Stimulated activated CD4-positive, alpha-beta T cell treated with anti-CD3 and anti-CD28 coated beads, Interleukin-4, amount 100 ng/mL, for 24 hours (primary cell): ENCODE measurements at places on chromosomes 5 and 9.

DNA sequence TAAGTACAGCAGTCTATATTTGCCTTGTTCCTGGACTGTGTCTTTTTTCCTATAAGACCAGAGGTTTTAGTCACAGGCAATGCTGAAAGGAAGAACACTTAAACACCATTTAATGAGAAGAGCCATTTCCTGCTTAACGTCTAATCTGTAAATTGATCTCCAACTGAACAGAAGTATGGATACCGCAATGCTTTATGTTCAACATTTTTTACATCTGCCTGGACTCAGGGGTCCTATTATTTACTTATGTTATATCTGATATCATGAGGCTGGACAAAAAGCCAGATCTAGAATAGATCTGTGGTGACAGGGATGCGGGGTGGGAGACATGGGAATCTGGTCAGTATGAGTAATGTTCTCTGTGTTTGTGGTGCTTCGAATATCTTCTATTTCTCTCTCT is 334.6 kb upstream of the MPDZ start:
- DNase-seq, result no peak

- no peak for DNase-seq
Observed at GRCh38 chr9:129467004-129467588, 153.8 kb downstream of the C9orf50 start.

DNA sequence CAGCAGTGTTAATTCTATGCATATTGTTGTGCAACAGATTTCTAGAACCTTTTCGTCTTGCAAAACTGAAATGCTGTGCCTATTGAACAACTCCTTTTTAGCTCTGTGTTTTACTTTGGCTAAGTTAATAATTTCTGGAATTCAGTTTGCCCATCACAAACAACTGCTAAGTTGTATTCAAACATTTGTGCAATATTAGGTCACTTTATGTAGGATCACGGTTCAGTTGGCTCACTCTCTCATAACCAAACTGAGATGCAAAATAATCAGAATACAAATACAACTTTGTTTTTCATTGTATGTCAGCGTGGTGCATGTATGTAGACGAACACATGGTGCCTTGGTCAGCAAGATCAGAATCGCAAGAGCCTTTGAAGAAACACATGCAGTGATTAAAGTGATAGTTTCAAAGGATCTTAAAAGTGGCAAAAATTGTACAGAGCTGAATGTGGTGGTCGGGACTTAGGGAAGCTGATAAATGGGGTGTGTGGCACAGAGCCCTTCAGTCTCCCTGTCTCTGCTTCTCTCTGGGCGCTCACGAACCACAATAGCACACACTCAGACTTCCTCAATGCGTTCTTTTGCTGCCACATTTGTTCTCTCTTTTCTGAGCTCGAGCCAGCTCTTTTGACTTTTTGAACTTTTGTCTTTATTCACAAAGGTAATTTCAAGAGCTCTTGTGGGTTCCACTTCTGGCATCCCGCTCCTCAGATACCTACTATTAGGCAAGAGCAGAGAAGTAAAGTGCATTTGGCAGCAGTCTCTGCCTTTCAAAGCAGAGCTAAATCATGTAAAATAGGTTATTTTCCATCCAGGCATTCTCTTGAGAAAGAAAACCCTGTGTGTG is 112.4 kb upstream of the CTSL start:
- DNase-seq, result no peak

DNA sequence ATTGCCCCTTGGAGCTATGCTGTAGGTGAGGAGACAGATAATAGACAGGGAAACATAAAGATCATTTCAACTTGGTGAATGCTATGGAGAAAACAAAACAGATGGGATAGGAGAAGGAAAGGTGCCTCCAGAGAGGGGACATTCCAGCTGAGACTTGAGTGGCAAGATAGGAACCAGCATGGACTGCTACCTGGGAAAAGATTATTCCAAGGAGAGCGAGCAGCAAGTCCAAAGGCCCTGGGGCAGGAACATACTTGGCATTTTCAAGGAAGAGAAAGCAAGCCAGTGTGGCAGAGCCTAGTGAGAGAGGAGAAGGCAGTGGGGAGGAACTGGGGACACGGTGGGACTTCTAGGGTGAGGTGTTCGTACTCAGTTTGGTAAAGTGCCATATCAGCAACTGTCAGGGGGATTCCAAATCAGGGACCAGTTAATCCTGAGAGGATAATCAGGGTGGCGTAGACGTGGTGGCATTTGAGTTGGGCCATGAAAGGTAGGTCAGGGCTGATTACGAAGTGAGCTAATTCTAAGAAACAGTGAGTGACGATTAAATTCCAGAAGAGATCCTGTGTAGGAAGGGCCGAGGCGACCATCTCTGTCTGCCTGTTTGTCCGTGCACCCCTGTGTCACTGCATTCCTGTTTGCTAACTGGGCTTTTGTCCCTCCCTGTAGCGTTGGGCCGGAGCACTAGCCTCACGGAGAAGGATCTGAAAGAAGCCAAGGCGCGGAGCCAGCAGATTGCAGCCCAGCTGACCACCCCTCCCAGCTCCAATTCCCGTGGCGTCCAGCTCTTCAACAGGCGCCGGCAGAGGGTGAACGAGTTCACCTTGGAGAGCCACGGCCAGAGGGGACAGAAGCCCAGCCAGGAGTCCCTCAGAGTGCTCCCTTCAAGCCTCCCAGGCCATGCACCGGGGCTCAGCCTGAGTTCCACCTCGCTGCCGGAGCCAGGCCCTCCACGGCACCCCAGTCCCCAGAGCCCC is 7.1 kb downstream of the SYNPO start:
- DNase-seq, result no peak

DNA sequence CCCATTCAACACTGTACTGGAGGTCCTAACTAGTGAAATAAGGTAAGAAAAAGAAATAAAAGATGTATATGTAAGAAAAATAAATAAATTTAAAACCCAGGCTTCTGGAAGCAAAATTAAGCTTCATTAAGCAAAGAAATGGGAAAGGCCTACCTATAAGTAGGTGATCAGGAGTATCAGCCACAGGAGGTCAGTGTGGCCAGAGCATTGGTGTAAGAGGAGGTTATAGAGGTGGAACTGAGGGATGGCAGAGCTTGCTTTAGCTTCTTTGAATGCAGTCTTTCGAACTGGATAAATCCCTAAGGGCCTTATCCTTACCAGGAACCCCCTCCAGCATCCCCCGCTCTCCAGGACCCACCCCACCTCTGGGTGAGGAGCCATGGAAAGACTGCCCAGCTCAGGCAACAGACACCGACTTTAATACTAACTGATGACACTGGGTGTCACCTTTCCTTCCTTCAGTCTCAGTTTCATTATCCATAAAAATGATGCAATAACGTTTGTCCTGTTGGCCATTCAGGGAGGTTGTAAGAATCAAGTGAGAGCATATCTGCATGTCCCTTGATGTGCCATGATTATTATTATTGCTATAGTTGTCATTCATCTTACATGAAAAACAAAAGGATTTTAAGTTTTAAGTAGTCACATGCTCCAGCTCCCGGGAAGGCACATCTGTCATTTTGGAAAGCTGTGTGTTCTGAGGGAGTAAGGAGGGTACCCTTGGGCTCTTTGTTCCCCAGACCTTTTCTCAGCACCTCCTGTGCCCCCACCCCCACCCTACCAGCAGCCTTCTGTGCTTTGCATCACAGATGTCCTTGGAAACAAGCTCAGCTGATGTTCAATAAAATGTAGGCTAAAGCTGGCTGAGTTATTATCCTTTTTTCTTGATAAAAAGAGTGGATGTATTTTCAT is 50.8 kb upstream of the CTNNA1 start:
- no peak for DNase-seq

- no peak for DNase-seq
Observed at GRCh38 chr5:83964271-83964670, 243.6 kb upstream of the HAPLN1 start.

- no peak for DNase-seq
Observed at GRCh38 chr5:150109921-150110320, 23.6 kb upstream of the CSF1R start.

DNA sequence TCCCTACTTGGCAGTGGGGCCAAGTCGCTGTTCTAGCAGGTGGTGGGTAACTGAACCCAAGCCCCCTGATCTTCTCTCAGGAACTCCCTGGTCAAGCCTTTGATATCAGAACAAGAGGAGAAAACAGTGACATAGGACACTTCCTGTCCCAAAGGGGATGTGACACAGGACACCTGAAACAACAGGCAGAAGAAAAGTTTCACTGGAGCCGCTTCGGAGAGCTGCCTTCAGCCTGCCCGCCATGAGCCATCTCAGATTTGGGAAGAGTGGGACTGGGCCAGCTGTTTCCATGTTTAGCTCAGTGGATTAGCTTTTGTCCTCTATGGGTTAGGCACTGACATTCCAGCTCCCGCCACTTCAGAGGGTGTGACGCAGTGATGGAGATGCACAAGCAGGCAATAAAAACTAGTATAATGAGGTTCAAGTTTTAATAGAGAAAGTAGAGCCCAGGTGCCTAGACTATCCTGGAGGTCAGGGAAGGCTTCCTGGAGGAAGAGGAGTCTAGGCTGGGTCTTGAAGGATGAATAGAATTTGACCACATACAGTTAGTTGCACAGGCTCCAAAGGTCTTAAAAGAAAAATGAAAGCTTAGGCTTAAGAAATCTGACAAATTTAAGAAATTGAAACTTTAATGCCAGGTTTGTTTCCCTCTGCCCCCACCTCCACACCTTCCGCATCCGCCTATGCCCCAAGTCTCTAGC is 104.1 kb upstream of the SPRY4 start:
- DNase-seq, result no peak

- no peak for DNase-seq
Observed at GRCh38 chr5:74389531-74390305, 250.8 kb downstream of the ENC1 start.

- no peak for DNase-seq
Observed at GRCh38 chr5:71662381-71662780, 56.7 kb upstream of the CARTPT start.

GRCh38 chr5:37251665-37252064 is 2.5 kb upstream of the CPLANE1 start:
- no peak for DNase-seq

DNA sequence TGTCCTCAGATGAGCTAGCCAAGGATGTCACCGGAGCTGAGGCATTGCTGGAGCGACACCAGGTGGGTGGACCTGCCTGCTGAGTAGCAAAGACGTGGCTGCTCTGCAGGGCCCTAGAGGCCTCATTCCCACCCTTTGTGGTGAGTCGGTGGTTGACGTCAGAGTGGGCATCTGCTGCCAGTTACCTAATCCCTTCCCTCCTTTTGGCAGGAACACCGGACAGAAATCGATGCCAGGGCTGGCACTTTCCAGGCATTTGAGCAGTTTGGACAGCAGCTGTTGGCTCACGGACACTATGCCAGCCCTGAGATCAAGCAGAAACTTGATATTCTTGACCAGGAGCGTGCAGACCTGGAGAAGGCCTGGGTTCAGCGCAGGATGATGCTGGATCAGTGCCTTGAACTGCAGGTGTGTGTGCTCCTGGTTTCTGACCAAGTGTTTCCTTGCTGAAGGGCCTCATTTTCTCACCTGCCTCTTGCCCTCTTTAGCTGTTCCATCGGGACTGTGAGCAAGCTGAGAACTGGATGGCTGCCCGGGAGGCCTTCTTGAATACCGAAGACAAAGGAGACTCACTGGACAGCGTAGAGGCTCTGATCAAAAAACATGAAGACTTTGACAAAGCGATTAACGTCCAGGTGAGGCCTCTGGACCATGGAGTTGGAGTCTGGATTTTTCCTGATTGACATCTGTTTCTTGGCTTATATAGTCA is 48.9 kb downstream of the DYNC2I2 start:
- no peak for DNase-seq

DNA sequence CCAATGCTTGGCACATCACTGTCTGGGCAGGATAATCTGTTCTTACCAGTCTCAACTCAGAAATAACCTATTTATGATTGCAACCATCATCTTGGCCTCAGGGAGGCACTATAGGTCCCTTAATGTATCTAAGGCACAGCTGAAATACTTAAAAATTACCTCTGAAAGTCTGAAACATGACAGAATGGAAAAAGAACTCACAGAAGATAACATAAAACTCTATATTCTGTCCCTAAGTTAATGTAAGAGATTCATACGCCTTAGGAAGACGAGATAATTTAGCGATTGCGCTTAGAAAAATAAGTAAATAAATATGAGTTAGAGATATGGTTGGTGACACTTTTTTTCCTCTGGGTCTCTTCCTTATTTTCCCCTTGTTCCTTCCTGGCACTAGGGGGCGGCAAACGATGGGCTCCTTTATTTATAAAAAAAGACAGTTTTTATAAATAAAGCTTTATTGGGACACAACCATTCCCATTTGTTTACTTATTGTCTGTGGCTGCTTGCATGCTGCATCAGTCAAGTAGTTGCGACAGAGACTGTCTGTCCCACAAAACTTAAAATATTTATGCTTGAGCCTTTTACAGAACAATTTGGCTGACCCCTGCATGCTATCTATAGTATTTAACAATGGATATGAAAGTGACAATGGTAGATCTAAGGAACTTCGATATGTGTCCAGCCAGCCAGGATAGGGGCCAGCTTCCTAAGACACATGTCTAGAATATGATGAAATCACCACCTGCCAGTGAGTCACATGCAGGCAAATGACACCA is 79.6 kb downstream of the PDE4D start:
- peak; percentile 15 for DNase-seq

DNA sequence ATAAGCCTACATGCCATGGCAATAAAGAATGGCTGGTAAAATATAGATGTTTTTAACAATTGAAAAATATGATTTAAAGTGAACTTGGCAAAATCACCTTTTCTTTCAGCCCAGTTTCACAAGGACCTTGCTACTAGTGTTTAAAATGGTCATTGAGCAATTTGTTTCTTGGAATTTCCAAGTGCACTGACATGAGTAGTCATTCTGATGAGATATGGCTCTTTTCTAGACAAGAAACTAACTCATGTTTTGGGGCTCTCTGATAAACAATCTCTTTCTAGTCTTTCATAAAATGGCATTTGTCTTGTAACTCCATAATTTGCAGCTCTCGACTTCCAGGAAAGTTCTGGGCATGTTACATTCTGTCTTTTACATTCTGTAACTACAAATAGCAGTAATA is 176.8 kb downstream of the NR2F1-AS1 start:
- no peak for DNase-seq

GRCh38 chr5:178499352-178499751 is 90.8 kb downstream of the COL23A1 start:
- DNase-seq, result no peak

- DNase-seq, result no peak
Observed at GRCh38 chr9:76087976-76088375, 197.5 kb downstream of the PCSK5 start.

DNA sequence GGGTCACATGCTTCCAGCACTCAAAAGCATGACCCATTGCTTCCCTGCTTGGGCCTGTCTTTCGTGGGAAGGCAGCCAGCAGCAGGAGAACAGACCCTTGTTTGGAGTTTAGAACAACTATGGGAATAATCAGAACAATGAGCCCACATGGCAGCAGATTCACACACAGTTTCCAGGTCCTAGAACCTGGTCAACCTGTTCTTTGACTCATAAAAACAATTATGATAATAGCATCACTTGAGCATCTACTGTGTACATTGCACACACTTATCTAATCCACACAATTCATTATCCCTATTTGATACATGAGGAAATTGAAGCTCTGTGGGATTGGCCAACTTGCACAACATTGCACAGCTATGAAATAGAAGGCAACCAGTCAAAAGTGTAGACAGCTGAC is 41.7 kb downstream of the KLF4 start:
- DNase-seq, result no peak

- no peak for DNase-seq
Observed at GRCh38 chr5:143992496-143992895, 178.0 kb downstream of the YIPF5 start.
